ENCODE measurements at places on chromosomes 3 and 15.

GRCh38 chr15:59817053-59817452, 127.9 kb upstream of the BNIP2 start:
- DNase-seq, result no peak

DNA sequence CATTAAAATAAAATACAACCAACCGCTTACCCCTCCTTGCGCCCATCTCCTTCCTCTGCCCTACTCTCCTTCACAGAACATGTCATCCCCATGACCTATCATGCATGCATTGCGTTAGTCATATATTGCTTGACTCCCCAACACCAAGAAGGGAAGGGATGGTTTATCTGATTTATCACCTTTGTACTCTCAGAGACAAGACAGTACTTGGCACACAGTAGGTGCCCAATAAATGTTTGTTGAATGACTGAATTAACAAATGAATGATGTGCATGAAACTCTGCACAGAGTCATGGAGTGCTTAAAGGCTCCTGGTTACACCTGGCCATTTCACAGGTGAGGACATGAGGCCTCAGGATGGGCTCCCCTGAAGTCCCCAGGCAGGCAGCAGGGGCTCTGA, 59.7 kb downstream of the IQSEC1 start:
- no peak for DNase-seq

DNA sequence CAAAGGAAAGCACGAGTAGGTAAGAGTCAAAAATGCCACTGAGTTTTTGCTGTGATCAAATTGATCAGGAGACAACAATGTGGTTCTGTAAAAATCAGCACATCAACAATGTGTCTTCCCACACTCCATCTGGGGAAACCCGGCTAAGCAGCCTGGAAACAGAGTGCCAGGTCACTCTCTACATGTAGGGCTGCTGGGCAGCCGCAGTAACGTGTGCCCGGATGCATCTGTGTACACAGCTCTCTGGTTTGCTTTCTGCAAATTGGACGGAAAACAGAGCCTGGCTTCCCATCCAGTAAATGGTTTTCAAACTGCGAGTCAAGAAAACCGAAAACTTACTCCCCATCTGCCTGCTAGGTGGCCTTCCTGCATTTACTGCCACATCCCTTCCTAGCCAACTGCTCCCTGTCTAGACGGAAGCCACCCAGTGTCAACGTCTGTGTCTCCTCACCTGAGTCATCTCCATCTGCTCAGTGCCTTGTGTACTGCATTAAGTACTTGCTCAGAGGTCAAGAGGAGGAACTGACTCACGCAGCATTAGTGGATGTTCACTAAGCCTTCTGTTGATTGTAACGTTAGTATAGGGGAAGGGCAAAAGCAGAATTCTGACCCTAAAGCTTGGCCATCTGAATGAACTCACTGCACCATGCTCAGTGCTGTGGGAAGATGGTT, 124.1 kb downstream of the TJP1 start:
- no peak for DNase-seq

- no peak for DNase-seq
Measured at GRCh38 chr15:73934281-73934680, 8.0 kb downstream of the LOXL1 start.

- no peak for DNase-seq
Measured at GRCh38 chr3:13947912-13948311, 68.0 kb upstream of the WNT7A start.

DNA sequence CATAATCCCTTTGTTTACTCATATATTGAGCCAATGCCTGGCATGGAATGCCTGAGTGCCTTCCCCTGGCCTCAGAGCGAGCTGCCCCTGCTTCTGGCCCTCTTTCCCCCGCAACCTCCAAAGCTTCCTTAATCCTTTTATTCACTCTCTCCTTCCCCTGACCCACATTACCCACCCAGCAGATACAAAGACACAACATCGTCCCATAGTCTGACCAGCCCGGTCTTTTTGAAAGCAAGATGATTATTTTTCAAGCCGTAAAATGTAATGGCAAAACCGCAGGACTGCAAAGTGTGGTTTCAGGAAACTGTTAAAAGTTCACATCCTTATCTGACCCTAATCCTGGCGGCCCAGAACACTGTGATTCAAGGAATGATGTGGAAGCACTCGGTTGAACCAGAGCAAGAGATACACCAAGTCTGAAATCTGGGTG, 78.4 kb upstream of the LRTM1 start:
- no peak for DNase-seq

- no peak for DNase-seq
Measured at GRCh38 chr3:130604806-130605205, 87.8 kb downstream of the COL6A6 start.

- DNase-seq, result no peak
Measured at GRCh38 chr15:100588638-100589242, 13.2 kb downstream of the LINS1 start.

DNA sequence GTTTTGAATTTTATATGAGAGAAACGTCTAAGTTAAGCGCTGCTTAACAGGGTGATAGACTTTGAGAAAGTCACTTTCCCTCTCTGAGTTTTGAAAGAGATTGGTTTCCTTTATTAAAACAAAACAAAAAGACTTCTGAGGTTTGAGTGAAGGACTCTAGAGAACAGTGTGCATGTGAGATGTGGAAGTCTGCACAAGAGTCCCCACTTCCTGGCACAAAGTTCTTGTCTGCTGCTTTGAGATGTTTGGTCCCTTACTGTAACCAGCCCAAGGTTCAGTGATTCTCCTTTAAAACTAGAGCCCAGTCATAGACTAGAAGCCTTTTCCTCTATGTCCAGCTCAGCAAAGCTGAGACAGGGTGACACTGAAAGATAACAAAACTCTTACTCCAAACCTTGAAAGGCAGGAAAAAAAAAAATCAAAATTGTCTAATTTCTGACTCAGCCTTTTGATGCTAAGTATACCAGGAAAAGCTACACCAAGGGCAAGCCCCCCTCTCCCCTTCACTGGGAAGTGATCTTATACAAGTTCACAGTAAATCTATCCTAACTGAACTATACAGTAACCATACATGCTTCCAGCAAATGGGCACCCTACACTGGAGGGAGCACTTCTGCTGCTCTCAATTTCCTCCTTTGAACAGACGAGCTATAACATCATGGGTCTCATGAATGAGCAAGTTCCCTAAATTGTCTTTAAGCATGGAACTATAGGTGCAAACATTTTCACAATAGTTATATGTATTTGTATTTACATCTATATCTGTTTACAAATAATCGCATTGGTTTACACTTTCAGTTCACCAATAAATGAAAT, 2.3 kb downstream of the POPDC2 start:
- DNase-seq, result no peak

DNA sequence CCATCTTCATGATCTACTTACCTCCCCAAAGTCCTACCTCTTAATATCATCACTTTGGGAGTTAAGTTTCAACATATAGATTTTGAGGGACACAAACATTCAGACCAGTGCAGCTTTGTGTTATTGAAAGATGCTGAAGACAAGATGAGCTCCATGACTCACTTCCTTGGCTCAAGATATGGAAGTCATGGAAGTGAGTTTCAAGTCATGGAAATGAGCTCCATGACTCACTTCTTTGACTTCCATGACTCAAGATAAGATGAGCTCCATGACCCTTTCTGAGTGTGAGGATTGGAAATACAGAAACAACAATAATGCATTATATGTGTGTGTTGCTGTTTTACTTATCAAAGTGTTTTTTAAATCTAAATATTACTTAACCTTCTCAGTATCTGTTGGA, 170.2 kb upstream of the TPRG1 start:
- DNase-seq, result peak; percentile 50

DNA sequence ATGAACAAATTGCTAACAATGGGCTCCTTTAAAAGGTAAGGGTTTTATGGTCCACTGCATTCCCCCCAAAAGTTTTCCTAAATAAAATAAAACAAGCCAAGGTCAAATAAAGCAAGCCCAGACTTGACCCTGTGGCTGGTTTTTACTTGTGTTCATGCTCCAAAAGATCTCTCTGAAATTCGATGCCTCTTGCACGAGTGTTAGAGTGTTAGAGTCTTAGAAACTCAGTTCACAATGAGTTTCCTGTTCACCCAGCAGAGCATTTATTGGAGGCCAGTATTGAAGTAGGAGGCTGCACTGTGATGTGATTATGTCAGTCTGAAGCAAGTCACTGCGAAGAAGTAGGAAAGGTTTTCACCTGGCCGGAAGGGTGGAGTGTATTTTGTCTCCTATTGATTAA, 59.9 kb upstream of the LRTM1 start:
- no peak for DNase-seq

GRCh38 chr3:127691489-127691888, 18.7 kb downstream of the ABTB1 start:
- DNase-seq, result no peak

DNA sequence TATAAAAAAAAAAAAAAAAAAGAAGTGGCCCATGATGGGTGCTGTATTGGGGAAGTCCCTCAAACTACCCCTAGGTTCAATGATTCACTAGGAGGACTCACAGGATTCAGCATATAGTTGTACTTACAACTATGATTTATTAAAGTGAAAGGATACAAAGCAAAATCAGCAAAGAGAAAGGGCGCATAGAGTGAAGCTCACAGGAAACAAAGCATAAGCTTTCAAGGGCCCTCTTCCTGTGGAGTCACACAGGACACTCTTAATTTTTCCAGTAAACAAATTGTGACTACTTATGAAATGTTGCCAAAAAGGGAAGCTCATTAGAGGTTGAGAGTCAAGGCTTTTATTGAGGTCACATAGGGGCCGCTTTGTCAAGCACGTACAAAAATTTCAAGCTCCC, 153.7 kb upstream of the GAP43 start:
- DNase-seq, result no peak

DNA sequence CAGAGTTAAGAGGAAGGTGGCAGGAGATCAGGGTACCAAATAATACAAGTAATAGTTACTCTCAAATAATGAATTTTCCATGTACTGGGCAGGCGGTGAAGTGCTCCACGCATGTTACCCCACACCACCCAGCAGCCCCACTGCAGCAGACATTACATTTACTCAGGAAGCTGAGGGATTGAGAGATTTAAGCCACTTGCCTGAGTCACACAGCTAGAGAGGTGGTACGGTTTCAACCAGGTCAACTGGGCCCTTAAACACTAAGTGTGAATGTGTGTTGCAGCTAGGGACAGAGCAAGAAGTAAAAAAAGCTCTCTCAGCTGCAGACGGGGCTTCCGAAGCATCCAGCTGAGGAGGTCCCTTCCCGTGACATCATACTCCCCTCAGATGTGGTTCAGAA, 91.3 kb downstream of the PRICKLE2 start:
- no peak for DNase-seq

- DNase-seq, result no peak
Measured at GRCh38 chr3:11221818-11222415, 50.3 kb upstream of the ATG7 start.

- no peak for DNase-seq
Measured at GRCh38 chr3:45434996-45435395, 46.6 kb downstream of the LARS2 start.

DNA sequence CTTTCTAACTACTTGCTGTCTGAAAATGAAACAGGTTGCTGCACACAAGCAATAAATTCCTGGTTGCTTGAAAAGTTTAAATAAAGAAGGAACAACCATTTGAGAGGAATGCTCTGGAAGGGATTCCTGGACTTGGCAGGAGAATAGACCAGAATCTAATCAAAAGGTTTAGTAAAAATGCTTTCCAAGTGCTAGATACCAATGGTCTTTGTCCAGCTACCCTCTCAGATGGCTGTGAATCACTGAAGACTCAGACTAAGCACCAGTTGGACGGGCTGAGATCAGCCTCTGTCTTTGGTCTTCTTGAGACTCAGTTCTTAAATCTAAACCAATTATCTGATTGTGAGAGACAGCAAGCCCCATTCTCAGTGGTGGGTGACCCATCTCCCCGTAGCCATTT, 27.7 kb upstream of the LPP start:
- no peak for DNase-seq

- no peak for DNase-seq
Measured at GRCh38 chr3:24678021-24678420, 183.4 kb upstream of the THRB start.

DNA sequence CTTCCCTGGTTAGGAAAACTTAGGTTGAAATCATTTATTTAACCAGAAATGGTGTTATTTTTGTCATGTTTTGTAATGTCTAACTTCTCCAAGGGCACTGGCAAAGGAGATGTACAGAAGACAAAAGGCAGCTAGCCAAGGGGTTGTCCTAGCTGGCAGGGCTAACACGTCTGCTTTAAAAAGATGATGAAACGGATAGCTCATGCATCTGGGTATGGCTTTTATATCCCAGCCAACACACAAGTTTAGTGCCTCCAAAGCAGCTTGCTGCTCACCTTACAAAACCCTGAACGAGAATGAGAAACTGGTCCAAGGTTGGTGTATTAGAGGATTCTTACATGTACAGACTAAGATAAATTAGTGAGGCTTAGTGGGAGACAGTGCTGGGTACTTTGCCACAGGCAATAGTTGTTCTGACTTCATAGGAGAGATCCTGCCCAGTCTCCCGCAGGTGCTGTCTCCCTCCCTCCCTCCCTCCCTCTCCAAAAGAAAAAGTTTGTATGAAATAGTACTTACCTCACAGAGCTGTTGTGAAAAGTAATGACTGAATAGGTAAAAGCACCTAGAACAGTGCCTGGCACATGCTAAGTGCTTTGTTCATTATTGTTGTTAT, 47.8 kb downstream of the KCNMB2 start:
- no peak for DNase-seq

DNA sequence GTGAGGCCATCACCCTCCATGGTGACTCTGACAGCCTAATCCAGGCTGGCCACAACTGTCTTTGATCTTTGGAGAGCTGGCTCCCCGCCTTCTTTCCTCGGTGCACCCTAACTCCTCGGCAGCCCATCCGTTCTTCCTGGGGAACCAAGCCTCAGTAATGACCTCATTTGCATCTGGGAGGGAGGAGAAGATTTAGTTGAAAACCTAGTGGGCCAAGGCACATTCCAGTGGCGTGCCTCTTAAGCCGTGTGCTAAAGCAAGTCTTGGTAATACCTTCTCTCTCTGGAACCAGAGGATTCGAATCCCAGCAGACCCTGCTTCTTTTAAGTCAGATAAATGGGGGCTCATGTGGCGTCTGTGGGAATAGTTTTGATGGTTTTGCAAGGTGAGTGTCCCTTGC, 233.1 kb downstream of the EBLN2 start:
- no peak for DNase-seq

- DNase-seq, result no peak
Measured at GRCh38 chr3:105284876-105285275, 81.8 kb upstream of the ALCAM start.

GRCh38 chr15:72203507-72203837, 5.9 kb upstream of the GRAMD2A start:
- peak; percentile 67 for DNase-seq

- DNase-seq, result no peak
Measured at GRCh38 chr3:113607219-113607596, 74.9 kb downstream of the SIDT1 start.

GRCh38 chr3:33883951-33884561, 85.6 kb downstream of the PDCD6IP start:
- no peak for DNase-seq

DNA sequence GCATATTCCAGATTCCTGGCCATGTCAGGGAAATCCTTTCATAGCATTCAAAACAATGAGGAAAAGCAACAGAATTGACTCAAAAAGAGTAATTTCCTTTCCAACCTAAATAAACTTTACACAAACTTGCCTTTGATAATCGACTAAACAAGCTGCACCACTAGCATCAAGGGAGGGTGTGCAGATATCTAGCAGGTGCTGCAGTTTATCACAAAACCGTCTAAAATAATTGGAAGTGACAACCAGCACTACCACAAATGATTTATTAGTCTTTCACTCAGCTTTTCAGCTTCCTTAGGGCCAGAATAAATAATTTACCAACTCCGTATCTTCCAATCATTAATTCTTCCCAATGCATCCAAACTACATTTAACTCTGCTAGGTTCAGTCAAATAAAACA, 71.7 kb downstream of the TBC1D5 start:
- DNase-seq, result no peak

GRCh38 chr3:177041021-177041729, 156.1 kb downstream of the TBL1XR1 start:
- DNase-seq, result no peak

GRCh38 chr3:188154014-188154808, at the start of gene LPP:
Gene LPP, plus strand, starts transcription at chr3:188154157. Its CDS starts 251,964 bp downstream, at chr3:188406121.
- peak; percentile 63 for DNase-seq
